ENCODE measurements at places on chromosomes 7 and 10.

GRCh38 chr7:120402801-120403200, 129.8 kb downstream of the KCND2 start:
- DNase-seq = no peak

DNA sequence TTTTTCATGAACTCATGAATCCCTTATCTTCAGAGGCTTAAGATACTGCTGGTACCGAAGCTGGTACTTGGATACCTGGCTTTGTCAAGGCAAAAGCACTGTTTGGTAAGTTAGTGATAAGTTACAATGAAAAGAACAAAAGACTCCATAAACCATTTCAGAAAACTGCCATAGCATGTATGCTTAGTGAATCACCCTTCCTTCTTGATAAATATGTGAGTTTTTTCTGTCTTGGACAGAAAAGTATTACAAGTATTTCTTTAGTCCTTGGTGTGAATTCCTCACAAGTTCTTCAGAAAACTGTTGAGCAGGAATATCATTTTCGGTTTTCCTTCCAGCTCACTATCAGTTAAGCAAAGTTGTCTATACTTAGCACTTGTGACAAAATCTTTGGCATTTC, 25.6 kb downstream of the PUS7 start:
- no peak for DNase-seq

GRCh38 chr7:33883671-33883965, 21.7 kb upstream of the BMPER start:
- DNase-seq = no peak

GRCh38 chr7:88095-88926, 104.1 kb upstream of the FAM20C start:
- peak; percentile 11 for DNase-seq

DNA sequence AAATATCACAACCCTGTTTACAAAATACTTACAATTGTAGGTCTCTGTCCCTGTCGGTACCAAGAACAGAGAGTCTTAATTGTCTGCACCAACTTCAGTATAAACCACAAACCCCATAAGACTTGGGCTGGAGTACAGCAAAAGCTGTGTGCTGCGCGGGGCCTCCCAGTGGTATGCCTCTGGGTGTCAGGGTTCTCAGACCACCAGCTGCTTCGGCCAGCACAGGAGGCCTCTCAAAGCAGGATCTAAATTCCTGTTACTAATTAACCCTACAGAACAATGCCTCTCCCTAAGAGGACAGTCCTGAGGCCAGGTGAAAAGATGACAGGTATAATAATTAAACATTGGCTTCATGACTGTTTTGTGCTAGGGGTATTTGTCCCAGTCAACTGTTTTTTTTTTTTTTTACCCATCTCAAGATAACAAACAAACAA, 957 bp upstream of the SVIL start:
- no peak for DNase-seq

GRCh38 chr7:159253657-159254056, 109.0 kb upstream of the VIPR2 start:
- no peak for DNase-seq

DNA sequence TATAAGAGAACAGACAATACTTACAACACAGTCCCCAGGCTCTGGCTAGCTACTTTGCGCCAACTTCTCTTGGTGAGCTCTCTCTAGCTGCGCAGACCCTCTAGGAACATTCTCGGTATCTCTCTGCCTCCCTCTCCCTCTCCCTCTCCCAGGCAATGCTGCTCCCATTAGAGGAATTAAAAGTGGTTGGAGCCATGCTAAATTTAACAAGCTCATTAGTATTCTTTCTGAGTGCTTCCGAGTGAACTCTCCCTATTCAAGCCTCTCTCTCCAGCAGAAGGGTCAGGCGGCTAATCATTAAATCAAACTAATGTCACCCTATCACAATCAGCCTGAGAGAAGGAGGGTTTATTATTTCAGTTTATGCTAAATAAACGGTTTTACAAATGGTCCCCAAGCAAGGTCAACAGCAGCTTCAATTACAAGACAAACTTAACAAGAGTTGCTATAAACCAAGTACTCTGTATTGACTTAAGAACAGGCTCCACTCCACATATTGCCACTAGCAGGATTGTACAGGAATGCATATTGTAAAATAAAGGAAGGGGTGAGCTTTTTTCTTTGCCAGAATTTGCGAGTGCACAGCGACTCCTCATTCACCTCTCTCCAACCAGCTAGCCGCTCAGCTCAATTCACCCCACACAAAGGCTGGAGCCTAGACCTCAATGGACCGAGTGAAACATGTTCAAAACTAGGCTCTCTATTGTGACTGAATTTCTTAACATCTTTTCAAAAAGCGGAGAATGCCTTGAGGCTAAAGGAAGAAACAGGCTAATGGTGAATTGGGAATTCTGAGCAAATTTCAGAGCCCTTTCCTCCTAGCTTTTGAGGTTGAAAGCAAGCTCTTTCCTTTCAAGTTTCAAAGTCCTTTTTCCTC, 84.4 kb downstream of the GLI3 start:
- DNase-seq = no peak

GRCh38 chr7:154296443-154296842, 244.2 kb downstream of the DPP6 start:
- no peak for DNase-seq

- peak; percentile 28 for DNase-seq
These were observed 70.6 kb downstream of the FGFR2 start for GRCh38 chr10:121527690-121528089.

GRCh38 chr7:105153531-105153930, 139.5 kb downstream of the KMT2E start:
- DNase-seq = no peak

Data from ovary (tissue), 10 donors.